Hindlimb muscle (tissue), 1 donor: ENCODE measurements at places on chromosomes 5 and 9. TPM values are rescaled to one million over a fixed set of nuclear protein-coding genes. Genes with fewer than 3 reads are reported as not detected.

PFDN1 gene
- 63.7 TPM for polyA plus RNA-seq

TOMM5 gene
- polyA plus RNA-seq: 57.8 TPM

LTC4S gene
- polyA plus RNA-seq: 2.8 TPM

GRCh38 chr5:65508978-65509377 lies 27.3 kb upstream of the ADAMTS6 start:
- no peak for DNase-seq

DNA sequence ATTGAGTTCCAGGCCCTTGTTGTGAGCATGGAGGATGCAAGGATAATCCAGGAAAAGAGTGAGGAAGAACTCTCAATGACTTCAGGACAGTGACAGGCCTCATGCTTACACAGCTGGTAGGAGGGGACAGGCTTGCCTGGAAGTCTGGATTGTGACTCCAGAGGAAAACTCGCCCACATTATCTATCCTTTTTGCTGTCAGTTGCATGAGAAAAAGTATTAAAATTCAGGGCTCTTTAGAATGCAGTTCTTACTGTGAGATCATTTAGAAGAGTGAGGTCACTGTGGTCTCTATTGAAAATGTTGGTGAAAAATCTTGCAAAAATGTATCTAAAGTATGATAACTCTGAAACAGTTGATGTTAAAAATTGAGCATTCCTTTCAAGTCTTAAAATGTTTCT lies 30.5 kb downstream of the NTRK2 start:
- no peak for DNase-seq

DNA sequence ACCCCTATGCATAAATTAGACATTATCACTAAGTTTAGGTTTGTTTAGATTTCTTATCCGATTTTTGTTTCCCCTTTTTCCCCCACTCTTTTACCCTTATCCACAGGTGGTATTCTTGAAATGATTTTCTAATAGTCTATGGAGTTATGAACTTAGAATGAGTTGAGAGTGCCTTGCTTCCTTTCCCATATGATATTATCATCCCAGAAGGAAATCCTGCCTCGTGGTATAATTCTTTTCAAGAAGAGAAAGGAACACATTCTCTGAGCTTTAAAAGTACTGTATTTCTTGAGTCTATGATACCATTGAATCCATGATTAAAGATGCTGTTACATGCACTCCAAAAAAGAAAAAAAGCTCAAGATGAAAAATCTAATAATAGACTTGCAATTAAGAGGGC lies 76.9 kb upstream of the ADAMTSL1 start:
- no peak for DNase-seq

SLC34A1 gene
- polyA plus RNA-seq: not detected

DNA sequence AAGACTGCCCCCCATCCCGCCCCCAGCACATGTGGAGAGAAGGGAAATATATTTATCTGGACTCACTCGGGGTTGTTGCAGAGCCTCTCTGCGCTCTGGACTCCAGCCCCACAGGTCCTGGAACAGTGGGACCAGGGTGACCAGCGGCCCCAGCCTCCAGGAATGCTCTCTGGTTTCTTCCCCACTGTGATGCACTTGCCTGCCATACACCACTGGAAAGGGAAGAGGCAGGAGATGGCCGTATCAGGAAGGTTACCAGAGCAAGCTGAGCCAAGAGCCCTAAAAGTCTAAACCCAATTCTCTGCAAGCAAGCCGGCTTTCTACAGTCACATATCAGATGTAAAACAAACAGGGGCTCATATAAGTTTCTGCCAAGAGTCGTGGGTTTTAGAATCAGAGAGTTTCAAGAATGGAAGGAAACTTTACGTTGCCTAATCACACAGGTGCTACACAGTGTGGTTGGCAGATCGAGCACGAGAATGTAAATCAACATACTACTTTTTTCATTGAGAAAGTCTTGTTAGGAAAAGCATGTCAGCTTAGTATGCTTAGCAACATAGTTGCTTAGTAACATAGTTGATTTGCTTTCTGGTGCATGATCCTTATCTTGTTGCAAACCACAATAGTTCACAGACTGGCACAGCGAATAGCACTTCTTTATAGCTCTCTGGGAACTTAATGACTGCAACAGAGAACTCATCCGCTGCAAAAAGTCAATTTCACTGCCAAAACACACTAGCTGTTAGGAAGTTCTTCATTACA lies 201.2 kb downstream of the TARS1 start:
- no peak for DNase-seq

DNA sequence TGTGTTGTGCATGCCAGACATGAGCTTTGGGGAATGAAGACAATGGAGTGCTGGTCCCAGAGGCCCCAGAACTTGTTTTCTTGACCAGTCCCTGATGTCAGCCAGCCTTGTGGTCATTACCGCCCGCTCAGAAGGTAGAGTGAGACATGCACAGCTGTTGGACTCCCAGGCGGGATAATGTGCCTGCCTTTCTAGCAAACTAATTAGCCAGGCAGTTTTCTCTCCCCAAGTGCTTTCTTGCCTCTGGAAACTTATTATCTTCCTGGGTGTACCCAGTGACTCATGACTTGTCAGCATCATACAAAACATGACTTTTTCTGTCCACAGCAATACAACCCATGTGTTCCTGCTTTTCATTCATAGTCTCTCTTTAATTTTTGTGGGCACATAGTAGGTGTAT lies 131.1 kb downstream of the RMI1 start:
- no peak for DNase-seq

TRIM36 gene
- 2.2 TPM for polyA plus RNA-seq

- no peak for DNase-seq
These were observed 138.9 kb downstream of the SPATA31D1 start for GRCh38 chr9:82127465-82127864.

DNA sequence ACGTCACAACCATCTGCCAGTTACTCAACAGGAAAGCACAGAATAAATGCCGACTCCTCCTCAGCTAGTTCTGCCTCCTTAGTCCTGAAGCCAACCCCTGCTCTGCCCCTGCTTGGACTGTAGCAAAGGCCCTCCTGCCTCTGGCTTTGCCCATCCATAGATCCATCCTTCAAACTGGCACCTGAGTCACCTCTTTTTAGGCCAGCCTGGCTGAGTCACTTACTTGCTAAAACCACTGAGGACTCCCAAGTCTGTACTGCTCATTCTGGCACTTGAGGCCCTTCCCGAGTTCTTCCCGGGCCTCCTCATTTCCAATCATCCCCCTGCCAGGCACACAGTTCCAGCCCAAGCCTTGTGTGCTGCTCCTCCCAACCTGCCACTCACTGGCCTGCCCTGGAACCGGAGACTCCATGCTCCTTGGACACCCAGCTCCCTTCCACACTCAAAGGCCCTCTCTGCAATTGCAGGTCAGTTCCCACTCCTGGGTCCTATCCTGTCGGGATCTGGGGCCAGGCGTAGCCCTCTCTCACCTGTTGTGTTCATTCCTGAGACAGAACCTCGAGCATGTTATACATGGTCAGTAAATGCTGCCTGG lies 220.1 kb downstream of the DAB2IP start:
- no peak for DNase-seq

BRD9 gene
- polyA plus RNA-seq: 29.4 TPM

CCDC180 gene
- polyA plus RNA-seq: 7.9 TPM

SHROOM1 gene
- polyA plus RNA-seq: 2.8 TPM
